Tracheal epithelial cell (primary cell): ENCODE measurements at places on chromosomes 5 and 9. TPM values are rescaled to one million over a fixed set of nuclear protein-coding genes. Genes with fewer than 3 reads are reported as not detected.

Gene SSBP2
- 8.2 and 21.7 TPM in 2 replicates for total RNA-seq

Gene PKD2L2
- under 0.01 TPM in 1 of 2 replicates, not detected in the other for total RNA-seq

Gene PFN3
- total RNA-seq: not detected in 2 replicates

Gene HEMGN
- total RNA-seq: not detected in 2 replicates

Gene SLC34A1
- total RNA-seq: 0.43 TPM in 1 of 2 replicates, not detected in the other

Gene NANS
- total RNA-seq: 101 and 156 TPM in 2 replicates

Gene FAM78A
- 0.72 TPM in 1 of 2 replicates, not detected in the other for total RNA-seq

Gene NOP16
- 17.7 and 24.6 TPM in 2 replicates for total RNA-seq

Gene ZNF879
- total RNA-seq: 2.4 and 2.8 TPM in 2 replicates

Gene PCDH12
- 0.72 TPM in 1 of 2 replicates, not detected in the other for total RNA-seq

Gene EIF4EBP3
- total RNA-seq: 0.85 and 4.3 TPM in 2 replicates

Gene TDRD7
- total RNA-seq: 3.2 and 7.5 TPM in 2 replicates

Gene CTXN3
- total RNA-seq: not detected in 2 replicates
